PC-9 (cell line): ENCODE measurements at places on chromosomes 7 and 10. TPM values are rescaled to one million over a fixed set of nuclear protein-coding genes. Genes with fewer than 3 reads are reported as not detected.

GNGT1 gene
- 1.1 TPM in 1 of 2 replicates, not detected in the other for total RNA-seq

GNAT3 gene
- not detected in 2 replicates for total RNA-seq

RPEL1 gene
- not detected in 2 replicates for total RNA-seq

HOGA1 gene
- total RNA-seq, result 3.4 and 4.4 TPM in 2 replicates

AKR1C8 gene
- 2.7 and 4.0 TPM in 2 replicates for total RNA-seq

- no peak for DNase-seq
Measured at GRCh38 chr10:6138456-6138855, 49.6 kb downstream of the RBM17 start.

DNA sequence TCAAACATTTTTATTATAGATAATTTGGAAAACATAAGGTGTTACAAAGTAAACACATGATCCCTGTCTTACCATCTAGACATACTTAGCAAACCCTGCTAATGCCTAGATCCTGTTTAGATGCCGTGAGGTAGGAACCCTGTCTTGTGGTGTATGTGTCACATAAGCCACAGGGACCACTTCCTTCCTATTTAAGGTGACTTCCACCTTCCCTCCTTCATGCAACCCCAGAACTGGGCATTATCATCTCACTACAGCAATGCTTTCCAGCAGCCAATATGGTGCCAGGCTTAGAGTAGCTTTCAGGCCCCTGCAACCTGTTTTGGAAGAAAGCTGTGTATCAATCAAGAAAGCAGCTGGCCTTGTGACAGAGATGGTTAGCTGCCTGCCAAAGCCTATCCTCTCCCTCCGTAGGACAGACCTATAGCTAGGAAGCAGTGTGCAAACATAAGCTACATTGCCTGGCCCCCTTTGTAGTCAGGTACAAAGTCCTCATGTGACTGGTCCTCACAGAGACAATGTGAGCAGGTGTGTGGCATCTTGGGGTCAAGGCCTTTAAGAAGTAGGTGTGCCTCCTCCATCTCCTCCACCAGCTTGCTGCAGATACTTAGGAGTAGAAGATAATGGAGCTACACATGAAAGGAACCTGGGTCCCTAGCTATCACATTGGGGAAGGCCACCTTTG lies 146.8 kb downstream of the SPAG6 start:
- DNase-seq, result no peak

- no peak for DNase-seq
Measured at GRCh38 chr7:31938650-31939049, 131.6 kb downstream of the PDE1C start.

DNA sequence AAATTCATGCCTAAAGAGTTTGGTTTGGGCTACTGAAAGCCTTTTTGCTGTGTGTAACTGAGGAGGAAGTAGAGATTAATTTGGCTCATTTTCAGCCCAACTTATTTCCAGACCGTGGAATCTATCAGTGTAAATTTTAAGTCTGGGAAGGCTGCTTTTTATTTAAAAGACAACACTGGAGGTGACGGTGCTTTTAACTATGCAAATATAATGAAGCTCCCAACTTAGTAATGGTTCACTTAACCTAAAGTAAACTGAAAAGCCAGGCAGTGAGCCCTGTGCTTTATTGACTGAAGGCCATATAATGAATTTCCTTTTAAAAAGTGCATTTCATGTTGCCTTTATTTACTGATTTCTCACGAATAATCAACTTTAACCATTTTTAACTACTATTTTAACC lies 127.2 kb downstream of the NPY start:
- no peak for DNase-seq

DNA sequence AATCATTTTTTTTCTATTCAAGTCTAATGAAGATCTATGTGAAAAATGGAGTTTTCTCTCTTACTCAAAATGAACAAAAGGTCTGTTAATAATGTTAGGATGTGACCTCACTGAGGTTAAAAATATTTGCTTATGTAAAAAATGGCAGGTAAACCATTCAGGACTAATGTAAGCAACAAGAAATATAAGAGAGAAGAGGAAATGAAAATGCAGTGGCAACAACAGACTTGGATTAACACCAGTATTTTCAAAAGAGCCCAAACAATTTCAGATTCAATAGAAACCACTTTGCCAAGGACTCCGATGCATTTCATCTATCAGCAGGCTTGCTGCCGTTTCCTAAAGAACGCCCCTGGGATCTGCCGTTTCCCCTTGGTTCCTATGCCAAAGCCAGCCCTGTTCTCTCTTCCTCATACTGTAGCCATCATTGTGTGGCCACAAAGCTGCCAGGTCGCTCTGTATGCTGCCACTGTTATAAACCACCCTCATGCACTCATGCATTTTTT lies 66.4 kb downstream of the MTURN start:
- no peak for DNase-seq
